ENCODE measurements at places on chromosomes 7 and 10.

DNA sequence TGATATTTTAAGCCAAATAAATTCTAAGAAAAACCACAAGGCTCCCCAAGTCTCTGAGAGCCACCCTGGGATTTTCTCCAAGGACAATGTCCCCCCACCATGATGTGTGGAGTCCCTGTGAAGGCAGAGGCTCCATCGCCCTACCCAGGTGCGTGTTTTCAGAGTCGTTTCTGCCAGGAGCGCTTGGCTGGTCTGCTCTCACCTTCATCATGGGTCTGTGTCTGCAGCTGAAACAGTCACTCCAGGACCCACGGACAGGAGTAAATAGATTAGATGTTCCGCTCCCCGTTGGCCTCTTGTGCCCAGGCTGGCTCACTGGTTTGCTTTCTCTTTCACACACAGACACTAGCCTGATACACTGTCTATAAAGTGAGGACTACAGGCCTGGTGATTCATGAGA lies 217.5 kb downstream of the SFMBT2 start:
- H3K4me1 ChIP-seq: peaks cover 55% of the 10 kb centered on the region
- H3K27ac ChIP-seq: peak overlapping the region; percentile 83
- peak overlapping the region; percentile 58 for H3K4me3 ChIP-seq
- DNase-seq: no peak
- peaks cover 30% of the 10 kb centered on the region for H3K36me3 ChIP-seq

GRCh38 chr10:54772468-54773122 lies 28.4 kb downstream of the PCDH15 start:
- DNase-seq: no peak
- no peak overlapping the region for H3K4me3 ChIP-seq
- H3K36me3 ChIP-seq: no peaks in the 10 kb centered on the region
- no peak overlapping the region for H3K27ac ChIP-seq
- no peaks in the 10 kb centered on the region for H3K4me1 ChIP-seq

- no peaks in the 10 kb centered on the region for H3K4me1 ChIP-seq
- peaks cover 2% of the 10 kb centered on the region for H3K36me3 ChIP-seq
- no peak for DNase-seq
- peaks cover 34% of the 10 kb centered on the region for H3K27me3 ChIP-seq
- H3K4me3 ChIP-seq: no peak overlapping the region
Measured at GRCh38 chr7:39252916-39253315, 275.2 kb downstream of the POU6F2 start.

GRCh38 chr10:4434516-4435071 lies 391.4 kb upstream of the AKR1E2 start:
- DNase-seq: no peak
- no peak overlapping the region for H3K27ac ChIP-seq
- H3K27me3 ChIP-seq: no peaks in the 10 kb centered on the region
- H3K4me1 ChIP-seq: no peaks in the 10 kb centered on the region
- no peak overlapping the region for H3K4me3 ChIP-seq

- peaks cover 74% of the 10 kb centered on the region for H3K4me1 ChIP-seq
- peaks cover 8% of the 10 kb centered on the region for H3K36me3 ChIP-seq
- no peak for DNase-seq
- no peaks in the 10 kb centered on the region for H3K27me3 ChIP-seq
- H3K4me3 ChIP-seq: no peak overlapping the region
Measured at GRCh38 chr10:32949221-32949678, 8.8 kb downstream of the ITGB1 start.

All from central memory CD8-positive, alpha-beta T cell (primary cell).